ENCODE measurements at places on chromosomes 3 and 15.

GRCh38 chr3:173225351-173225750 lies 84.3 kb upstream of the SPATA16 start:
- no peak for DNase-seq

DNA sequence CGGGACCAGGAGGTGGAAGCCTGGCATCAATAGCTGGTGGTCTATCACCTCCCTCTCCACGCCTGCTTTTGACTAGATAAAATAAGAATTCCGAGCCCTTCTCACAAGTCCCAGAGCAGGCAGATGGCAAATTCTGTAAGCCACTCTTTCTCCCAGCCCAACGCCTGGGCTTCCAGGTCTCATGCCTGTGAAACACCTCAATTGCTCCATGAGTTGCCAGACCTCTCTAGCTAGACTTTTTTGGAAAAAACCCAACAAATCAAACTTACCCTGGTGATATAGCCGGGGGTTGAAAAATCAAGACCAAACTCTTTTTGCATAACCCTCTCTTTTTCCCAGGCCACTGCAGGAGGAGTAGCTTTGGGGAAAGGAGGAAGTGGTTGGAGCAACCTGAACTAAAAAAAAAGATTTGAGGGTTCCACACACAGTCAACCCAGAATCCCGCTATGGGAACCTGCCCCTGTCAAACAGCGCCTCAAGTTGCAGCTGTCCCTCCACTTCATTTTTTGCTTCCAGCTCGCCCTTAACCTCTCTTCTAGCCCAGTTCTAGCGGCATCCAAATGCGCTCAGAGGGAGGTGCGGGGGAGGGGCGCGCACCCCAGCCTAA lies 7.0 kb downstream of the BHLHE40 start:
- DNase-seq = no peak

DNA sequence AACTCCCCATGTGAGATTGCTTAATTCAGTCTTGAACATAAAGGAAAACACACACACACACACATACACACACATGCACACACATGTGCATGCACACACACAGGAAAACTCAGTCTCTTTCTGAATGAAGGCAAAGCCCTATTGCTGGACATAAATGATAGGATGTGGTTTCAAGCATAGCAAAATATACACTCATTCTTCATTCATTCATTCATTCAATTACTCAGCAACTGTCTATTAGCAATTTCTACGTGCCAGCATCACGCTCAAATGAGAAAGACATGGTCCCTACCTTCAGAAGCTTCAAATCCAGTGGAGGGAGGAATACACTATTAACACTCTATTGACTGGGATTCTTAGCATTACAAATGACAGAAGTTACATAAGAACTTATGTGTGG lies 41.8 kb upstream of the UBE2E2 start:
- no peak for DNase-seq

GRCh38 chr3:141411251-141411771 lies 43.0 kb downstream of the ZBTB38 start:
- no peak for DNase-seq

- no peak for DNase-seq
Observed at GRCh38 chr3:61057464-61057863, 193.8 kb downstream of the FHIT start.

DNA sequence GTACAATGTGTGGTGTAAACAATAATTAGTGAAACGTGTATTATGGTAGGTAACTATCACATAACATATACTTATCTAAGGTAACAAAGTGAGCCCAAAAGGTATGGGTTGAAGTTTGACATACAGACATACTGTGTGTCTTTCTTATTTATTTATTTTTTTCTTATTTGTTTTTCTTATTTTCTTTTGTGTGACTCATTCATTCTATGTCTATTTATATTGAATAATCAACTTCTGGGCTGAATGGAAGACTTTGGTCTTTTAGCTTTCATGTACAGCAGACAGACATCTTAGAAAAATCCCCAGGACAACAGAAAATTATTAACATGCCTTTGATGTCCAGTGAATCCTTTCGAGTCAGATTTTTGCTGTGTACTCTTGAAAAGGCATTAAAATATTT lies 200.3 kb upstream of the SLC2A2 start:
- no peak for DNase-seq

DNA sequence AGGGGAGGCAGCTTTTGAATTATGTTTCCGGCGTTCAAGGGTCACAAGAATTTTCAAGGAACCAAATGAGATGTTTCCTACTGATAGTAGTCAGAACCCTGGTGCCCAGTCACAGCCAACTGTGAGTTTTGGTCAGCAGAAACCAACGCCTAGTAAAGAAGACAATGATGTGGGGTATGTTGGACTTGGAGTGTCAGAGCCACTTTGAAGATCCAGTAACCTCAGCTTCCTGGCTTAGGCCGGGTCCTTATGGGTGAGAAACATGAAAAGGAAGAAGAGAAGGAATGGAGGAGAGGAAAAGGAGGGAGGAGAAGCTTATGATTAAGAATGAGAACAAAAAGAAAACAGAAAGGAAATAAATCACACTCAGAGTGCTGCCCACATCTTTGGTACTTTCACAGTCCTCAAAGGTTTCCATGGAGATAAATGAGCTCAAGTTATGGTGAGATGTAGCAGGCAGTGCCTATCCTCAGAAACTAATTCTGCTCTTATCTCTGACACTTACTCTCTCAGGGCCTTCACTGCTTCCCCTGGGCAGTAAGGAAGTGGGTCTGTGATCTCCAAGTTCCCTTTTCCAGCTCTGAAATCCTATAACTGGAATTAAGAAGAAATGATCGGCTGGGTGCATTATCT lies 2.0 kb upstream of the MCF2L2 start:
- DNase-seq = no peak

DNA sequence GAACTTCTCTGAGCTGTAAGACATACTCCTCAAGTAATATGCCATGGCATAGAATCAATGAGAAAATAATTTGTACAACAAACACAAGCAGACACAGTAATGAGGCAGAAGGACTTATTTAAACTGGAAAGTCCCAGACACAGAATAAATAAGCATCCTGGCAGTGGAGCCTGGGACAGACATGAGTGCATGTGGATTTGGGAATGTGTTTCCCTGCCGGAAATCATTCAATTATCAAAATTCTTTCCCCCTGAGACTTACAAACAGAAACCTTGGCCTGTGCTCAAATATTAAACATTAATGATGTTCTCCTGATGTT lies 520.1 kb downstream of the ROBO1 start:
- no peak for DNase-seq

DNA sequence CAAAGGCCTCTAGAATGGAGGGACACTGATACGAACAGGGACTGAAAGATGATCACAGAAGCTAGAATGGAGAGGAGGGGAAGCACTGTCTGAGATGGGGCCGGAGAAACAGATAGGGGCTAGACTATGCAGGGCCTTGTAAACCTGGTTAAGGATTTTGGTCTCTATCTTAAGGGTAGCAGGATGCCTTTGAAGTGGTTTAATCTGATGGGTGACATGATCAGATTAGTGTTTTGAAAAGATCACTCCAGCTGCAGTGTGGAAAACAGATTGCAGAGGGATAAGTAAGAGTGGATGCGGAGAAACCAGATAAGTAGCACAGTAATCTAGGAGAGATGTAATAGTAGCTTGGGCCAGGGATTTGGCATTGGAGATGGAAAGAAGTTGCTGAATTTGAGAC lies 108.1 kb downstream of the RSRC1 start:
- DNase-seq = no peak

GRCh38 chr3:106176734-106177133 lies 307.9 kb upstream of the CBLB start:
- no peak for DNase-seq

DNA sequence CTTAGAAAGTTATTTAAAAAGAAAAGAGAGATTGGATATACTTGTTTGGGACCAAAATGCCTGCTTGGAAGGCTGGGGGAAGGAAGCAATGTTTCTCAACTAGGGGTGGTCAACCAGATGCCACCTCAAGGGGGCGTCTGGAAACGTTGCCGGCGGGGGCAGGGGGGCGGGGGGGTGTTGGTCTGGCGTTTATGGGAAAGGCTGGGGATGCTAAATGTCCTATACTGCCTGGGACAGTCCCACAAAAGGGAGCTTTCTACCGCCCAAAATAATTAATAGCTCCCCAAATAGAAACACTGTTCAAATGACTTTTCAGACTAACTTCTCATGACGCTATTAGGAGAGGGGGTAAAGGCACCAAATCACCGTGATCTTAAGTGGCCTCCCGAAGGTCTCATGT lies 2.2 kb downstream of the POLG start:
- no peak for DNase-seq

GRCh38 chr3:129892486-129892856 lies 1.0 kb downstream of the TMCC1 start:
- DNase-seq = no peak

GRCh38 chr3:166257715-166258114 lies 420.5 kb upstream of the BCHE start:
- no peak for DNase-seq

- no peak for DNase-seq
Observed at GRCh38 chr15:67039384-67040075, 25.9 kb upstream of the SMAD3 start.

GRCh38 chr3:129888771-129889170 lies 4.7 kb downstream of the TMCC1 start:
- DNase-seq = no peak

Data from stimulated activated CD4-positive, alpha-beta T cell treated with anti-CD3 and anti-CD28 coated beads, Interleukin-1b, Interleukin-23, amount 100 ng/mL, for 1 hour (primary cell).